ENCODE measurements at places on chromosomes 16 and 17.

DNA sequence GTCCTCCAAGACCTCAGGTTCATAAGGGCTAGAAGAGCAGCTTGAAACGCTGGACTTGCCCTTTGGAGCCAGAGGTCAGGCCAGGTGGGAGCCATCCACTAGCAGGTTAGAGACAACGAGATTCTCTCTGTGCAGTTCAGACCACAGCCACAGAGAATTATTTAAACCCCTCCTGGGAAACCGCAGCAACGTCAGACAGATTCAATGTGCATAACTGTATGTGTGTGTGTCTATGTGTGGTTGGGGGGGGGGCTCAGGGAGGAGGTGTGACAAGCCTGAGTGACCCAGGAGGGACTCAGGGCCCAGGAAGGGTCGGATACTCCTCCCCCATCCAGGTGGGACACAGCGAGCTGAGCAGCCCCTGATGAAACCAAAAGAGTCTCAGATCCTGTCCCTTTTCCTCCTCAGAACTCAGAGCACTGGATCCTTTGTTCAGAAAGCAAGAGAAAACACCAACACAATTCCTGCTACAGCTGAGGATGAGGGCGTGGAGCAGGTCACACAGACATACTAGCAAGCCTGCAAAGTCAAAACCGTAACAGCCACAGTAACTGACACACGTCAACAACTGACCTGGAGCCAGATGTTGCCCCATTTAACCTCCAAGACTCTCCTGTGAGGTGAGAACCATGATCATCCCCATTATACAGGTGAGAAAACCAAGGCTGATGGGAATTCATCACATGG lies 66.8 kb downstream of the XYLT1 start:
- DNase-seq: no peak

- no peak for DNase-seq
Measured at GRCh38 chr17:72530454-72530853, 409.6 kb downstream of the SOX9 start.

DNA sequence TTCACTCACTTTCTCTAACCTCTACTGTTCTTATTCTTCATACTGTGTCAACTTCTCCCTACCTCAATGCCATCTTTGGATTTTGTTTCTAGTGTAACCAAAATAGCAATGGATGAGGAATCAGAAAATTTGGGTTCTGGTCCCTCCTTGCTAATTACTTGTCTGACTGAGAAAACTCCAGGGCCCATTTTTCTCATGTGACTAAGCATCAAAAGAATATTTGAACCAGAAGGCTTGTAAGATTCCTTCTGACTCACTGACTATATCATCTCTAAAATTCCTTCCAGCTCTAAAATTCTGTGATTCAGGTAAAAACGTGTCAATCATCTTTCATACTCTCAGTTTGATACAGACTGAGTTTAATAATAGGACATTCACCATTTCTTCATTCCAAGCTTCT lies 57.9 kb downstream of the BRIP1 start:
- DNase-seq: no peak

DNA sequence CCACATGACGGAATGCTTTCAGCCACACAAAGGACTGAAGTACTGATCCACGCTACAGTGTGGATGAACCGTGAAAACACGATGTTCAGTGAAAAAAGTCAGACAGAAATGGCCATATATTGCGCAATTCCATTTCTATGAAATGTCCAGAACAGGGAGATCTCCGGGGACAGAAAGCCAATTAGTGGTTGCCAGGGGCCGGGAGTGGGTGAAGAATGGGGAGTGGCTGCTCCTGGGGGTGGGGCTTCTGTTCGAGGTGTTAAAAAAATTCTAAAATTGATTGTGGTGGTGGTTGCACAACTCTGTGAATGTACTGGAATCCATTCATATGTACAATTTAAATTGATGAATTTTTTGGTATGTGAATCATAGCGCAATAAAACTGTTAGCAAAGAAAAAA lies 154.8 kb upstream of the HSBP1 start:
- peak; percentile 67 for DNase-seq

GRCh38 chr17:55601874-55602364 lies 90.7 kb upstream of the SMIM36 start:
- DNase-seq: peak; percentile 42

DNA sequence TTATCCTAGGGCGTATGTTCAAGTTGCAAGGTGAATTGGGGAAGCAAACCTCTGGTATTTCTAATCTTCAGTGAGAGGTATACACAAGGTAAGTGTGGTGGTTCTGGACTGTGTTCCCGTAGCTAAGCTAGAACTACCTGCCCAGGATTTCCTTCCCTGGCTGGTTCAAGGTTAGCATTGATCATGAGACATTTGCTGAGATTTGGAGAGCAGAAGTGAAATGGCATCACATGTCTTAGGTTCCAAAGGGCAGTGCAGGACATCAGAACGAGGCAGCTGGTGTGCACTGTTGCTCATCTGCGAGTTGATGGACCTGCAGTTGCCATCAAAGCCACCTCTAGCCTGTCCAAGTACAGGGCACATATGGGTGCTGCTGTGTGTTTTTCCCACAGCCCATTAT lies 95.2 kb downstream of the EMP2 start:
- DNase-seq: no peak

GRCh38 chr17:15263680-15264079 lies 1.4 kb downstream of the PMP22 start:
- DNase-seq: no peak

- DNase-seq: no peak
Measured at GRCh38 chr17:35906926-35907637, 23.5 kb downstream of the RDM1 start.

- DNase-seq: no peak
Measured at GRCh38 chr17:44409309-44410028, 20.0 kb upstream of the ITGA2B start.

- peak; percentile 78 for DNase-seq
Measured at GRCh38 chr17:56681561-56682266, 88.2 kb downstream of the NOG start.

DNA sequence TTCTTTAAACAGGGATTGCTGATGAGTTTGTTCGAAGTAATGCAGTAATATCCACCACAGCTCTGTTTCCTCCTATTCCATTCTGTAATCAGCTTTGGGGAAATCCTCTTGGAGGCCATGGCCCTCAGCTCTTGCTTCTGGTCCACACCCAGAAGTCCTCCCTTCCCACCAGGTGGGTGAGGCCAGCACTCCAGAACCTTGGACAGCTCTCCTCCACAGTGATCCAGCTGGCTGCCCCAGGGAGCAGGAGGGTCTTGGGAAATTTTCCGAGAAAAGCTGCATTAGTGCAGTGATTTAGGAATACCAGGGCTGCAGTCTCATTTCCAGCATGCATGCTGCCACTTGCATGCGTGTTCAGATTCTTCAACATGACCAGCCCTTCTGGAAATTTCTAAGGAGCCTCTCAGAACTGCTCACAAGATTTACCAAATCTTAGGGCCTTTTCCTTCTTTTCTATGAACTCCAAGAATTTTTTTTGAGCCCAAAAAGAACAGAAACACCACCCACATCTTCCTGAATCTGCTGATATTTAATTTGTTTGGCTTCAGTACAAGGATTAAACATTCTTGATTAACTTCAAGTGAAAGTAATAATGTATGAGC lies 4.2 kb downstream of the SMPD3 start:
- DNase-seq: no peak

DNA sequence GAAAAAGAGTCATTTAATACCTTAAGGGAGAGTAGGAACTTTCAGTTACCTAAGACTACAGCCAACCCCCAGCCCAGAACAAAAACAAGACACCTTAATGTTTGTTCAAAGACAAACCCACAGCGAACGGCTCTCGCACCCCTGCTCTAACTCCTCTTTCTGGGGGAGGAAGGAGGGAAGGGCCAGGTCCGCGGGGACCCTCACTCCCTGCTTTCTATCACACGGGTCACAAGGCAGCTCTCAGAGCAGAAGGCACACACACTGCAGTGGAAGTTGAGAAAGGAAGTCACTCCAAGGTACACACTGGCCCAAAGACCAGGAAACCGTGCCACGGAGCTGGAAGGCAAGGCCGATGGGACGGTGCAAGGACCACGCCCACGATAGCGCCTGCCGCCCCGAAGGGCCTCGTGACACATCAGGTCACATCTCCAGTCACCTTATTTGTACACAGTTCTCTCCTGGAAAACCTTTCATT lies 10.0 kb downstream of the LITAFD start:
- DNase-seq: no peak

GRCh38 chr17:78012428-78012827 lies 53.9 kb downstream of the TNRC6C start:
- no peak for DNase-seq

GRCh38 chr16:84844049-84844350 lies 24.2 kb downstream of the CRISPLD2 start:
- no peak for DNase-seq

DNA sequence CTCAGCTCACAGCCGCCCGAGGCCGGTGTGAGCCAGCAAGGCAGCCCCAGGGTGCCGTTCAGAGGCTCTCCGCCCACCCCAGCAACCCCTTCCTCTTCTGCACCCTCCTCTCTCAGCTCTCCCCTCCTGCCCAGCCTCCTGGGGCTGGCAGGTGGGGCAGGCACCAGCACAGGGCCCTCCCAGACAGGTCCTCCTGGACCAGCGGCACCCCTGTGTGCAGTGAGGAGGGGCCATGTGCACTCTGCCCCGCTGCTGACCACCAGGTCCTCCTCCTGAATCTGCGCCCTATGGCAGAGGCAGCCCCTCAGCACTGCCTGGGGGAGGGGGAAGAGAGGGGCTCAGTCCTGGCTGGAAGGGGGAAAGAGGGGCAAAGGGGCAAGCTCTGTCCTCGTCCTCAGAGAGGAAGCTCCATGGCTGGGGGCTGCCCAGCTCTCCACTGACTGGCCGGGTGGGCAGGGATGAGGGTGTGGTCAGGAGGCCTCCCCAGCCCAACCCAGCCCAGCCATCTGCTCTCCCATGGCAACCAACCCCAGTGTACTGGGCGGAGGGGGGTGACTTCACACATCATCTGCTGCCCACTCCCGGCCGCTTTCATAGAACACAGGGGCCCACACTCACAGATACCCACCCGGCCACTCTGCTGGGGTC lies 5.4 kb upstream of the BCAR1 start:
- DNase-seq: no peak

- no peak for DNase-seq
Measured at GRCh38 chr16:88428616-88429386, 24.3 kb upstream of the ZFPM1 start.

DNA sequence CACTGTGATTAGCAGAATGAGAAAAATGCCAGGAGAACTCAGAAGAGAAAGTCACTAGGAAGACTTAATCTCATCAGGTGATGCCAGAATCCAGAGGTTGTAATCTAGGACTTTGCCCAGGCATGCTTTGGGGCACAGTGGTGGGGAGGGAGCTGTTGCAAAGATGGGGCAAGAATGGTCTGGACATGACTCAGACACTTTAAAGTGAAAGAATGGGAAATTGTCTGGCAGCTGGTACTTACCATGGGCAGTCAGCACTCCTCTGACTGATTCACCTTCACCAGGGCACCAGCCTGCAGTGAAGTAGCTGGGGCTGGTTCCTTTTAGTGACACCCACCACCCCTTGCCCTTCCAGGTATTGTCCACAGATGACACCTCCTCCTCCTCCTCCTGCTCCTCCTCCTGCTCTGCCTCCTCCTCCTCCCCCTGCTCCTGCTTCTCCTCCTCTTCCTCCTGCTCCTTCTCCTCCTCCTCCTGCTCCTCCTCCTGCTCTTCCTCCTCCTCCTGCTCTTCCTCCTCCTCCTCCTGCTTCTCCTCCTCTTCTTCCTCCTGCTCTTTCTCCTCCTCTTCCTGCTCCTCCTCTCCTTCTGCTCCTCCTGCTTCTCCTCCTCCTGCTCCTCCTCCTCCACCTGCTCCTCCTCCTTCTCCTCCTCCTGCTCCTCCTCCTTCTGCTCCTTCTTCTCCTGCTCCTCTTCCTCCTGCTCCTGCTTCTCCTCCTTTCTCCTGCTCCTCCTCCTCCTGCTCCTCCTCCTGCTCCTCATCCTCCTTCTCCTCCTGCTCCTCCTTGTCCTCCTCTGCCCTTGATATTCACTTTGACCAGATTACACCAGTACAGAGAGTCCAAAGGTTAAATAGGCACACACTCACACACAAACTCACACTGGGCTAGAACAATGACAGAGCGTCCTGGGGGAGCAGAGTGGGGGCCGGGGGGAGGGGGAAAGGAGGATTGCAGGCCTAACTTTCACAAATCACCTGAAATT lies at the start of gene CHD9NB:
Gene CHD9NB, minus strand, starts transcription at position 379 of the 983 bp plus-strand sequence. CDS start 8,739 bp downstream, outside the sequence.
- DNase-seq: peak; percentile 81

DNA sequence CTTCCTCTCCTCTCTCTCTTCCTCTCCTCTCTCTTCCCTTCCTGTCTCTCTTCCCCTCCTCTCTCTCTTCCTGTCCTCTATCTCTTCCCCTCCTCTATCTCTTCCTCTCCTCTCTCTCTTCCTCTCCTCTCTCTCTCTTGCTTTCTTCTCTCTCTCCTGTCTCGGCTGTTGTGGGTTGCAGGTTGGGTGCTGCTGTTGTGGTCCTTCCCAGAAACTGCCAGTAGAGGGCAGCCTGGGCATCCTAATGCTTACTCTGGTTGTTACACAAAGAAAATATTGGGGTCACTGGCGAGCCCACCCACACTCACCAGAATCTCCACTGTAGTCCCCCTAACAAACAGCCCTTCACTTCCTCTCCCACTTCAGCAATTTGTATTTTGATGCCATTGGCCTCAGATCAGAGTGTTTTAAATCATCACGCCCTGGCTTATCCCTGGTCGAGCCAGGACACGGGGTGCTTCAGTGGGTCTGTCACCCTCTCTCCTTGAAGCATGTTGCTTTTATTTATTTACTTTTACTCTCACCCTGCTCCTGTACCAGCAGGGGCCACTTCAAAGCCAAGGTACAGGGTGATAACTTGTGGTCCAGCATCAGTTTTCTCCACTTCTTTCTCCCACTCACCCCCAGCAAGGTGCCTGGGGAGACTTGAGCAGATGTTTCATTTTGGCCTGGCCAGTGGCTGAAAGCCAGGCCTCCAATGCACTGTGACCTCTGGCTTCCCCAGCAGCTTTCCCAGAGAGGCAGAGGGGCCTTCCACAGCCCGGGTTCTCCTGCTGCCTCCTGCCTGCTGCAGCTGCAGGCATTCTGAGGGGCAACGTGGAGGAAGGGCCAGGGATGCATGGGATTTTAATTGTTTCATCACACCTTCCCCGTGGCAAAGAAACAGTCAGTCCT lies 4.7 kb upstream of the MMP15 start:
- peak; percentile 45 for DNase-seq

GRCh38 chr16:48075398-48075797 lies 80.4 kb downstream of the ABCC12 start:
- no peak for DNase-seq

DNA sequence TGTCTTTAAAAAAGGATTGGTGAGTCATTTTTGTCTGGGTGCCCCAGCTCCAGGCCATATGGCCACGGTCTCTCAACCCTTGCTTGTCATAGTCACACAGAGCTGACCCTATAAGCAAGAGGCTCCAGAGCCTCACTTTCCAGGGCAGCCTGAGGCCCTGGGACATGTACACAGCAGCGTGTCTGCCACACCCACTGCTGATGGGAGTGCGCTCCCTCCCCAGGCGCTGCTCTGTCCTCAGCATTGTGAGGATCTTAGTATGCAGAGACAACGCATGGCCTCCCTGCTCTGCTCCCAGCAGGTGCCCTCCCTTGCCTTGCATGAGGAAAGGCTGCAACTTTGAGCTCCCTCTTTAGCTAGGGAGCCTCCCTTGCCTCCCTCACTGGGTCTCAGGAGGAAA lies 80.8 kb upstream of the CRHR1 start:
- DNase-seq: no peak

DNA sequence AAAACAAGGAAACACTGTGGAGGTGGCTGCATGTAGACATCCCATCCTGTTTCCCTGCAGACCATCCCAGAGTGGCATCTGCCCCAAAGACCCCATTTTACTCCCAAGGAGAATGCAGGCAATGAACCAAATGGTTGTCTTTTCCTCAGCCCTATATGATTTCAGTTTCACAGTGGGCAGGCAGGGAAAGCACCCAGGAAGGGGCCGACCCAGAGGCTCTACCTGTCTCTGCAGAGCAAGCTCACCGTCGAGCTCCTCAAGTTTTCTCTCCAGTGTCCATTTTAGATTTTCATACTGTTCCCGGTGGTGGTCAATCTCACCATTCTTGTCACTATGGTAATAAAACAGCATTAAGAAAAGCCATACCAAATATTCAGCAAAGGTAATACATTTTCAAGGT lies 14.6 kb downstream of the CCDC57 start:
- DNase-seq: no peak
